ENCODE measurements at places on chromosomes 4 and X.

DNA sequence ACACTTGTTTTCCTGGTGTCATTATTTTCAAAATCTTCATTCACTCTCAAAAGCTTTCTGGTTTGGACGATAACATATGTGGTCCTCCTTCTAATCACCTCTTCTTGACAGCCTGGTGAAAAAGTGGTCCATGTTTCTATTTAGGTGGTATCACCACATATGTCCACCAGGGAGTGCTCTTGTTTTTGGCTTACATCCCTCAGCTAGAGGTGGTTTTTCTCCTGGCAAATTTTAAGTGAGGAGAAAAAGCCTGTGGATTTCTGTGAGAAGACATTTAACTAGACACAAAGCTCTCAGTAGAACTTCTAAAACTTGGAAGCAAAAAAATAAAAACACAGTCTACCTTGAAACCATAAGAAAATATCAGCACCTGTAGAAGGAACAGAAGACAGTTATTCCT, 58.0 kb upstream of the FRMPD4 start:
- no peak for DNase-seq

DNA sequence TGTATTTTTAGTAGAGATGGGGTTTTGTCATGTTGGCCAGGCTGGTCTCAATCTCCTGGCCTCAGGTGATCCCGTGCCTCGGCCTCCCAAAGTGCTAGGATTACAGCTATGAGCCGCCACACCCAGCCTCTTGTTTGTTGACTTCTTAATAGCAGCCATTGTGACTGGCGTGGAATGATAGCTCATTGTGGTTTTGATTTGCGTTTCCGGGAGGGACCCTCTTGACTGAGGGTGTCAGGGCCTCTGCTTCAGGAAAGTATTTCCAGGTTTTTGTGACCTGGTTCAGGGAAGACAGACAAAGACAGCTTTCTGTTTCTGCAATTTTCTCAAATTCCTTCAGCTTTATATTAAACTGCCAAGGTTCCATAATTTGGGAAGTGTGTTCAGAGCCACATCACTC, 15.1 kb downstream of the CSF2RA start:
- no peak for DNase-seq

- no peak for DNase-seq
Observed at GRCh38 chr4:167020410-167020809, 213.9 kb downstream of the SPOCK3 start.

- DNase-seq = no peak
Observed at GRCh38 chrX:140297273-140297672, 207.6 kb downstream of the SOX3 start.

DNA sequence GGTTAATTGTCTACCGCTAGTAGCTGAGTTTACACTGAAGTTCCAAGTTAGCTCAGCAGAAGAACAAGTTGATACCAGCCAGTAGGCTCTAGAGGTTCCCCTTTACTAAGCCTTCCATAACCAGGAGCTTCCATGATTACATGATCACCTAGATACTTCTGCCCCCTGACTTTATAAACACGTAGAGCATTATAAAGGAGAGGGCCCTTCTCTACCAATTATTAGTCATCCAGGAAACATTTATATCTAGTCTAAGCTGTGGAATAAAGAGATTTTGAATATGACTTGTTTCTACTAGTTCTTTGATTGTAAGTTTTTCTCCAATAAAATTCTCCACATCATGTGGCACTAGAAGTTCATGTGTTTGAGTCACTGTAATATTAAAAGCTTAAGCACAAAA, 818.1 kb upstream of the PCDH10 start:
- DNase-seq = no peak
